CD4-positive, alpha-beta T cell (primary cell): ENCODE measurements at places on chromosomes 12 and 14.

- DNase-seq: no peak
Measured at GRCh38 chr14:102215071-102215470, 75.4 kb downstream of the WDR20 start.

DNA sequence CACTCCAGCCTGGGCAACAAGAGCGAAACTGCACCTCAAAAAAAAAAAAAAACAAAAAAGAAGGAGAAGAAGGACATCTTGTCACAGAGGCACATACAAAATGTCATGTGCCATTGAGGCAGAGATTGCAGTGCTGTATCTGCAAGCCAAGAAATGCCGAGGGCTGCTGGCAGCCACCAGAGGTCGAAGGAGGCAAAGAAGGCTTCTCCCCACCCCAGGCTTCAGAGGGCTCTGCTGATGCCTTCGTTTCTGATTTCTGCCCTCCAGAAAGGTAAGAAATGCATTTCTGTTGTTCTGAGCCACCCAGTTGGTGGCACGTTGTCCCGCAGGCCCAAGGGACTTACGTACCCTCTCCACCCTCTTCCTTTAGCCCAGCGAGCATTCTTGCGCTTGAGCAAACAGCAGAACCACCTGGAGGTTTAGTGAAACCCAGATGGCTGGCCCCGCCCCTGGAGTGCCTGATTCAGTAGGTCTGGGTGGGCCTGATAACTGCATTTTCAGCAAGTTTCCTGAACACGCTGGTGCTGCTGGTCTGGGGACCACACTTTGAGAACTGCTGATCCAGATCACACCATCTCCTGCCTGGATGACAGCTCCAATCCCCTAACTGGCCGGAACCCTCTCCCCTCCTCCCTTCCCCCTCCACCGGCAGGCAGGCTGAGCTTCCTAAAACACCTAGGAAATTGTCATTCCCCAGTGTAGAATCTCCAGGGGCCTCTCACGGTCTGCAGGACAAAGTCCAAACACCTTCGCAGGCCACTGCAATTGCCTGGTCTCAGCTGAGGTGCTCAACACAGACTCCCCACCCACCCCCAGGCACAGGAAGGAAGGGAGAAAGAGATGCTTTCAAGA lies 21.1 kb upstream of the SCARB1 start:
- DNase-seq: no peak

GRCh38 chr12:95755261-95755865 lies 35.2 kb downstream of the NTN4 start:
- no peak for DNase-seq

DNA sequence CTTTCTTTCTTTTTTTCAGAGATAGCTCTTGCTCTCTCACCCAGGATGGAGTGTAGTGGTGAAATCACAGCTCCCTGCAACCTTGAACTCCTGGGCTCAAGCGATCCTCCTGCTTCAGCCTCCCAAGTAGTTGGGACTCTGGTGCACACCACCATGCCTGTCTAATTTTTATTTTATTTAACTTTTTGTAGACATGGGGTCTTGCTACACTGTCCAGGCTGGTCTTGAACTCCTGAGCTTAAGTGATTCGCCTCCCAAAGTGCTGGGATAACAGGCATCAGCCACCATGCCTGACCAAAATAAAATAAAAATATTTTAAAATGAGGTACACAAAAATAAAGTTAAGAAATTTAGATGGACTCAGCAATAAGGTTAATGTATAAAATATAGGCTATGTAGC lies 5.1 kb upstream of the LEMD3 start:
- DNase-seq: no peak

GRCh38 chr14:52131640-52132320 lies 62.9 kb upstream of the NID2 start:
- DNase-seq: no peak

- DNase-seq: no peak
Measured at GRCh38 chr14:55710506-55711041, 130.6 kb downstream of the KTN1 start.

DNA sequence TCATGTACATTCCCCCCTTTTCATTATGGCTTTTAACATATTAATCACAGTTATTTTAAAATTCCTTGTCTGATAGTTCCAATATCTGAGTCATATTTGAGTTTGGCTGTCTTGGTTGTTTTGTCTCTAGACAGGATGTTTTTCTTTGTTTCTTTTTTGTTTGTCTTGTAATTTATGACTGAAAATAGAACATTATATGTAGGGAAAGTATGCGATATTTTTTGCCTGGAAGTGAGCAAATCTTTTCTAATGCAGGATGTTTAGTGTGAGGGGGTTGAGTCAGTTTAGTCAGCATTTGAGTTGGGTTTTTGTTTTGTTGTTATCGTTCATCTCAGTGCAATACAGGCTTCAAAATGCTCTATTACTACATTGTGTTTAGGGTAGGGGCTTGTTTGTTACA lies 239.7 kb downstream of the SNAPC1 start:
- no peak for DNase-seq

DNA sequence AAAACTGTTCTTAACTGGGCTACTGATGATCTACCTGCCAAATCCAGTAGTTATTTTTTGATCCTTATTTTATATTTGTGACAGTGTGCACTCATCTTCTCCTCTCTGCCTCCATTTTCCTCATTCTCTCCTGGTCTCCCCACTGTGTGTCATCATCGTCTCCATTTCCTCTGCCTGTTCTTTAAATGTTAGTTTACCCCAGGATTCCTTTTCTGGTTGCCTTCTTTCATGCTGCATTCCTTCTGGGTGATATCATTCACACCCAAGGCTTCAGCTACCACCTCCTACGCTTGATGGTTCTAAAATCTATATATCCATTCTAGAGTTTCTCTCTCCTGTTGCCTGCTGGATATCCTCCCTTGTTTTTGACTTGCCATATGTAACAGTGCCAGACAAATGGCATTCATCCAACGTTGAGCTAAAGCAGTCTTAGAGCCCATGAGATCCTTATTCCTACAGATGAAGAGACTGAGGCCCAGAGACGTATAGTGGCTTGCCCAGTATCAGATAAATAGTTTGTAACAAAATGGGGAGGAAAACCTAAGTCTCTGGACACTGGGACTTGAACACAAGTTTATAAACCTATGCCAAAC lies 109.5 kb downstream of the DIP2B start:
- no peak for DNase-seq

- peak; percentile 2 for DNase-seq
Measured at GRCh38 chr12:89245090-89245489, 107.2 kb downstream of the DUSP6 start.

- peak; percentile 46 for DNase-seq
Measured at GRCh38 chr14:67411820-67412421, at the start of gene PLEK2. TSS of gene PLEK2 (minus strand) at chr14:67412165. CDS start at chr14:67412059, 106 bp downstream.

GRCh38 chr12:42255221-42255865 lies 17.3 kb upstream of the YAF2 start:
- no peak for DNase-seq

- DNase-seq: no peak
Measured at GRCh38 chr14:87461704-87462103, 531.3 kb downstream of the GALC start.

DNA sequence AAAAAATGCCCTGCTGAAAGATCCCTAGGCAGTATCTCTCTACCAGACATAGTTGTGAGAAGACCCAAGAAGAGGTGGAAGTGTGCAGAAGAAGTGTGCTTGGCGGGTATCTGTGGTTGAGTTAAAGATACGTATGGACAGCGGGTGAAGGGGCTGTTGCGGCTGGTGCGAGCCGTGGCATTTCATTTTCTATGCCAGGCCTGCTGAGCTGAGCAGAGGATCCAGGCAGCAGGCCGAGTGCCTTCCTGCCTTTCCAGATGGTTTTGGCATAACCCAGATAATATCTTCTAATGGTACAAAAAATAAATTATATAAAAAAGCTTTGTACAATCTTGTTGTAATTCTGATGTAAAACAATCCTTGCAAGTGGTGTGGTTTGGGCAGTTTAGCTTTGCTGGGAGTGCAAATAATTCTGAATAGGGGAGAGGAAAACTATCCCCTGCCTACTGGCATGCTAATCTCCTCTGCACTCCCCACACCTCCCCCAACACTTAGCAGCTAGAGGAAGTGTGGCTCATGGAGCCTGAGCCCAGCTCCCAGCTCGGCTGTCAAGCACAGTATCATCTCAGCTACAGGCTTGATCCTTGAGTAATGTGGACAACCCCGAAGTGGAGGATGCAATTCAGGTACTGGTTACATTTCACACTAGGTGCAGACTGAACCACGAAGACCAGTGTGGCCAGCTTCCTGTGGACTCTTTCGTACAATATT lies 168.9 kb downstream of the VRK1 start:
- DNase-seq: no peak

GRCh38 chr14:69335371-69335771 lies 62.7 kb downstream of the ERH start:
- no peak for DNase-seq

- DNase-seq: peak; percentile 71
Measured at GRCh38 chr12:25051656-25052195, 102.8 kb upstream of the BCAT1 start.

DNA sequence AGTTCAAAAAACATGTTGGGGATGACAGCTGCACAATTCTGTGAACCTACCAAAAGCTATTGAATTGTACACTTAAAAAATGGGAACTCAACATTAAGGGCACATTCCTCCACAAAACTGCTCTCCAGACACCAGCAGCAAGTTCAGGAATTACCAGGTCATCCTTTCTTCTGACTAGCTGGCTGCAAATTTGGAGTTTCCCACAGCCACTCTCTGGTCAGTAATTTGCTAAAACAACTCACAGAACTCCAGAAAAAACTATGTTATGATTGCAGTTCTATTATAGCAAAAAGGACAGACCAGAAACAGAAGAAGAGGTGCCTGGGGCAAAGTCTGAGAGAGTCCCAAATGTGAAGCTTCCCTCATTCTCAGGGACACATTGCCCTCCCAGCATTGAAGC lies 20.1 kb upstream of the PLEKHD1 start:
- DNase-seq: no peak

DNA sequence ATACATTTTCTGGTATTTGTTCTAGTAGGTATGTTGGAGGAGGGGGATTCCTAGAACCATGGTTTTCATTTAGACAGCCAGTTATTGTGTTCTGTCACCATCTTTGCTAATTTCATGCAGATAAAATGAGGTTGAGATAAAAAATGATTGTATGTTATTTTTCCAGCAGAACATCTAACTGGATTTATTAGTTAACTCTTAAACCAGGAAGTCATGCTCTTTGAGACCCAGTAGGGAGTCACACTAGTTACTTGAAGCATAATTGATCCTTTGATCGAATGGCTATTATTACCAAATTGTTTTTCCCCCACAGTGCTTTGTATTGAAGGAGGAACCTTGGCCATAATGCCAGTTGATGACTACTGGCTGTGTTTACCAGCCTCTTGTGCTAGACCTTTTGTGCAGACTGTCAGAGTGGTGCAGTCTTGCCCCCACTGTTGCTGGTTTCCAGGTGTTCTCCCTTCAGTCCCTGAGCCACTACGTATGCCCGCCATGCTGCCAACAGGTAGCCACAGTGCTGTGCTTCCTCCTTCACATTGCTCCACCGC lies 6.0 kb downstream of the EID3 start:
- no peak for DNase-seq

- DNase-seq: no peak
Measured at GRCh38 chr14:29584992-29585391, 342.7 kb downstream of the PRKD1 start.

- DNase-seq: no peak
Measured at GRCh38 chr14:104292084-104292970, 153.9 kb downstream of the KIF26A start.
